Left ventricle myocardium inferior (tissue), 1 donor: ENCODE measurements at places on chromosomes 16 and 17.

GRCh38 chr16:70432723-70433457 lies 6.0 kb downstream of the ST3GAL2 start:
- no peak for DNase-seq

DNA sequence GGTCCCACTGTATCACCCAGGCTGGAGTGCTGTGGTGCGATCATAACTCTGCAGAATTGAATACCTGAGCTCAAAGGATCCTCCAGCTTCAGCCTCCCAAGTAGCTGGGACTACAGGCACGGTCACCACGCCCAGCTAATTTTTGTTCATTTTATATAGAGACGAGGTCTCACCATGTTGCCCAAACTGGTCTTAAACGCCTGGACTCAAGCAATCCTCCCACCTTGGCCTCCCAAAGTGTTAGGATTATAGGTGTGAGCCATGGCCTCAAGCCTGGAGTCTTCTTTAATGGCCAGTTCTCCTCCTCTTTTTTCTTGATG lies 484 bp downstream of the CD300LB start:
- DNase-seq: no peak

GRCh38 chr17:8004899-8005298 lies 2.5 kb downstream of the GUCY2D start:
- no peak for DNase-seq

- no peak for DNase-seq
These were observed 137.8 kb downstream of the ENGASE start for GRCh38 chr17:79212149-79213087.

DNA sequence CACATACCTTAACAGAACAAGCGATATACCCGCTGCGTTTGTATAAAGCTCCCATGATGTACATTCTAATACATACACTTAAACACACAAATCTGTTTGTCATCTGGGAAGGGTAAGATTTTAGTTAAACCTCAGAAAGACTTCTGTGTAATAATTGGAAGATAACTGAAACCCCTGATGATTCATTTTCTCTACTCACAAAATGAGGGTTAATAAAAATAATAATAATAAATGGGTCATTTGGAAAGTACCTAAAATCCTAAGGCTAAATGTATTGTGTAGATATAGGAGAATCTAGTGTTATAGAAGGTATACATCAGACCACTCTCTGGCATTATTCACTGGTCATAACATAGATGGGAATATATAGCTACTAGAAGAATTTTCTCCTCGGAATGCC lies 64.7 kb upstream of the SOX9 start:
- no peak for DNase-seq

- no peak for DNase-seq
These were observed 11.3 kb upstream of the TSPOAP1 start for GRCh38 chr17:58339755-58340404.

DNA sequence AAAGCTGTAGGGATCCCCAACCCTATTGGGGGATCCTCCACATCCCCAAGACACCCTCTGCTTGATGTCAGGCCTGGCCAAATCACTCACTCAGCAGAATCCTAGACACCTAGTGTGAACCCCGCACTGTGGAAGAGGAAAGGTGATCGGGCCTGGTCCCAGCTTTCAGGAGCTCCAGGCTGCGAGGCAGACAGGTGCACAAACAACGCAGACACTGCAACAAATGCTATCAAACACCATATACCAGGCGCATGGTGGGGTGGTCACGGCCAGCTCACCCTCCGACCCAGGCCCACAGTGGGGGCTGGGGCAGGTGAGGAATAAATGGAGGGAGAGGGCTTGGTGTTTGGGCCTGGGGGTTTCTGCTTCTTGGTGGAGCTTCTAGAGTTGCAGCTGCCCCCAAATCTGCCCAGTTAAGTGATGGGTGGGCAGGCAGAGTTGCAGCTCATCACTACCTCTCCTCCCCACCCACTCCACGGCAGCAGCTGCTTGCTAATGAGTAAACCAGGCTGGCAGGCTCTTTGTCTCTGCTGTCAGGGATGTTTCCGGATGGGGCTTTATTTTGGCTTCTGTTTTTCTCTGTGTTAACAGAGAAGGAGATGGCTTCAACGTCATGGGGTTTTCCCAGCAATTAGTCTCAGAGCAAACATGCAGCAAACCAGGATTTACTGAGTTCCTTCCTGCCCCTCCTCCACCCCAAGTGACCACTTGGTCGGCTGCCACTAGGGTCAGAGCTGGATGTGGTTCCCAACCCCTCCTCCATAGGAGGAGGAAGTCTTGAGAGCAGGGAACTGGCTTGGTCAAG lies 46.6 kb downstream of the PECAM1 start:
- peak; percentile 80 for DNase-seq

GRCh38 chr17:35931794-35932425 lies 1.3 kb upstream of the RDM1 start:
- DNase-seq: no peak

GRCh38 chr16:10990378-10990777 lies 46.0 kb downstream of the CLEC16A start:
- no peak for DNase-seq

DNA sequence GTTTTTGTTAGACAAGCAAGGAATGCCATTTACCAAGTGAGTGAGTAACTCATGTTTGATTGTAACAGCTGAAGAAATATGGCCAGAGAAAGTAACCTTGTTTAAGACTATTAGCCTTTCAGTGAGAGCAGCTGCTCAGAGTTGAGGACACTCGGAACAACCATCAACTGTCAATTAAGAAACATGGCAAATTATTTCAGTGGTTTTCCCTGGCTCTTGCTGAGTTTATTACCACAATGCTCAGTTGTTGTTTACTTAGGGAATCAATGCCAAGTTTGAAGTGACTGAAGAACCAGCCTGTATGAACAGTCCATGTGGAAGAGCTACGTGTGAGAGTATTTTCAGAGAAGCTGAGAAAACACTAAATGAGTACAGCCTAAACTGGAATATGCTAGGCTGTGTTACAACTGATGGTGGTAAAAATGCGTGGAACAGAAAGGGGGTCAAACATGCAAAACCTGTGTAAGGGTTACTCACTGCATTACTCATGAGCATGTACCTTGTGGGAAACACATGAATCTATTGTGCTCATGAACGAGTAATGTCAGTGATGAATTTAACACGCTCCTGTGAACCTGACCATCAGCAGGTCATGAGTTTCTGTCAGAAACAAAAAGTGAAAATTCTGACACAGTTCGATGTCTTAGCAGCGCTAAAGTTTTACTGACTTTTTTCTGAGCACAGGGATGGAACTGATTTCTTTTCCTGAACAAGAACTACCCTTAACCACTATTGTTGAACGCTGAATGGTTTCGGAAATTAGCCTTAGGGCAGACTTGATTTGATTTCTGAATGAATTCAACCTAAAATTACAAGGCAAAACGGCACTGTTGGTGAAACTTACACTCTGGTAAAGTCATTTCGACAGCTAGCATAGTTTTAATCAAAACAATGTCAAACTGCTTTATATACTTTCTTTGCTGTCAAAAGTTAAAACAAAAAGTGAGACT lies 33.5 kb downstream of the GNA13 start:
- no peak for DNase-seq

- no peak for DNase-seq
These were observed 74.6 kb downstream of the SYCE1L start for GRCh38 chr16:77273815-77274214.

DNA sequence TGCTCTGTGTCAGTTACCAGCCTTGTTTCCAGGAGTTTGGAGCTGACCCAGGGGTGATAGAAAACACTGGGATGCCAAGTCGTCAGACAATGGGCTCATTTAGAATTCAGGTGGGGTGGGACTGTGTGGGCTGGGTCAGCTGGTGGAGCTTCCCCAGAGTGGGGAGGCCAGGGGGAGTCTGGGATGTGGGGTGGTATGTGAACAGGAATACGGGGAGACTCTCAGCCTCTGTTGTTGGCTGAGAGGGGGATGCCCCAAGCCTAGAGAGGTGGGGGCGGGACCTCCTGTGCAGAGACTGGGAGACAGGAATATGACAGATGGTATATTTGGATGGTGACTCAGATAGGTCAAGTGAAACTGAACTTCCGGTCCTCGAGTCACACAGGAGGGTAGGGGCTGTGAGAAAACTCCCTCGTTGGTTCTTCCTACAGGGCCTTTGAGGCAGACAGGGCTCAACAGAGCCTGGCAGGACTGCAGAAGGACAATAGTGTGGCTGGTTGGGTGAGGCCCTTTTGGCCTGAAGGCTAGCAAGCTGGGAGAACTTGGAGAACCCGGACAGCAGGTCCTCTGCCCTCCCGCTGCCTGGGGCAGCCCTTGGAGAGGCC lies 23.7 kb downstream of the CDH1 start:
- DNase-seq: no peak

DNA sequence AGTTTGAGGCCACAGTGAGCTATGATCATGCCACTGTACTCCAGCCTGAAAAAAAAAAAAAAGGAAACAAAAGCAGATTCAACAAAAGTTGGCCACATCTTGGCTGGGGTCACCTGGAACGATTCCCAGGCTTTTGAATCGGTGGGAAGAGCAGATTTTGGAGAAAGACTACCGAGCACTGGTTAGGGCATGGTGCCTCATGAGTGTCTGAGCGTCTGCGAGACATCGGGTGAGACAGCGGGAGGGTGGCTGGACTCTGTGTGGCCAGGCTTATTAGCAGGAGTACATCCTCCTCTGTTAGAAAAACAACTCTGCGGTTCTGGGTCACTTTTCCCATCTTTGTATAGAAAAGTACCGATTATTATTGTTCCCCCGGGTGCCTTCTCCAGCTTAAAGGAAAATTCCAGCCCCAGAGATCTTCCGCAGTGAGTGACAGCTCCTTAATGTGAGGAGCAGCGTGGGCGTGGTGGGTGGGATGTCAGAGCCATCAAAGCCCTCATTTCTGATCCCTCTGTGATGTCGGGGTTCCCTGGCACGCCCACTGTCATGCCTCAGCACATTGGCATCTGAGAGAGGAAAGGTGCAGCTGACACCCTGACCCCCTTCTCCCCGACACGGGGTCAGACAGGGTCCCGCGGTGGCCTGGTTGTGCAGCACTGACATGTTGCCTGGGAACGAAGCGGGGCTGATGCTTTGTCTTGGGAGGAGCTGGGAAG lies 6.9 kb downstream of the RGS9 start:
- no peak for DNase-seq

- no peak for DNase-seq
These were observed 156.3 kb upstream of the IRX3 start for GRCh38 chr16:54442864-54443263.

- no peak for DNase-seq
These were observed 467.7 kb downstream of the CDH11 start for GRCh38 chr16:64654178-64654577.

GRCh38 chr16:88499292-88499691 lies 46.2 kb downstream of the ZFPM1 start:
- no peak for DNase-seq

- no peak for DNase-seq
These were observed 36.5 kb downstream of the CYTH1 start for GRCh38 chr17:78745407-78746088.

GRCh38 chr16:55508941-55509931 lies at the start of gene LPCAT2:
Gene LPCAT2 (plus strand): TSS chr16:55509072. CDS start chr16:55509182, 110 bp downstream.
- peak; percentile 90 for DNase-seq

- DNase-seq: no peak
These were observed 13.9 kb downstream of the GNGT2 start for GRCh38 chr17:49196520-49196919.

DNA sequence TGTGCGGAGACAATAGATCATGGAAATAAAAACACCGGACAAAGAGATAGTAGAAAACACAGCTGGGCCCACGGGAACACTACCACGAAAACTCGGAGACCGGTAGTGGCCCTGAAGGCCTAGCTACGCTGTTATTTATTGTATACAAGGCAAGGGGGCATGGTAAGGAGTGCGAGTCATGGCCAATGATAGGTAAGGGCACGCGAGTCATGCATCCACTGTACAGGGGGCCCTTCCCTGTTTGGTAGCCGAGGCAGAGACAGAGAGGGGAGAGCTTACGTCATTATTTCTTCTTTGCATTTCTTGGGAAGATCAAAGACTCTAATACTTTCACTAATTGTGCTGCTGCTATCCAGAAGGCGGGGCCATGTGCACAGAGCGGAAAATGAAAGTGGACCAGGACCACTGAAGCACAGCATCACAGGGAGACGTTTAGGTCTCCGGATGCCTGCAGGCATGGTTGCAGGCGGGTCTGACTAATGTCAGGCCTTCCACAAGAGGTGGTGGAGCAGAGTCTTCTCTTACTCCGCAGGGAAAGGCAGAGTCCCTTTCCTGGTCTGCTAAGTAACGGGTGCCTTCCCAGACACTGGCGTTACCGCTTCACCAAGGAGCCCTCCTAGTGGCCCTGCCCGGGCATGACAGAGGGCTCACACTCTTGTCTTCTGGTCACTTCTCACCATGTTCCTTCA lies 74.4 kb upstream of the ARL4D start:
- DNase-seq: no peak

DNA sequence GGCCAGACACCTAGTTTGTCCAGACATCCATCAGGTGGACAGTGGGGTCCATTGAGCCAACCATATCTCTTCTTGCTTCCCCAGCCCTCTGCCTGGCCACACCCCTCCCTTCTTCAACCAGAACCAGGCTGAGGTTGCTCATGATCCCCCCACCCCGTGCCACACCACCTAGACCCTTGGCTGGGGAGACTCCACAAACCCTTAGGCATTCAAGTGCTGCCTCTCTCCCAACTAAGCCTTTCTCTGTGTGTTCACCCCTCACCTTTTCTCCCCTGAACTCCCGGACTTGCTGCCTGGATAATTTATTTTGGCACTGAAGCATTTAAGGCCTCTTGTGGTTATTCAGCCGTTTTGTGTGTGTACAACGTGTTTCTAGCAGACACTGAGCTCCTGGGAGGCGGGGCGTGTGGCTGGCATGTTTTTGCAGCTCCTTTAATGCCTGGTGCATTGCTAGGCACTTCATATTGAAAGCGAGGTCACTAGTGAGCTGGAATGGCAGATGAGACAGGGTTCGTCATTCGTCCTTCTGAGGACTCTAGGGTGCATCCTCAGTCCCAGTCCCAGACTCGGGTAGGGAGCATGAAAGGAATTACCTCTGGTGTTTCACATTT lies 28.7 kb downstream of the CACNA1G start:
- no peak for DNase-seq

GRCh38 chr16:67016681-67017420 lies 12.1 kb upstream of the CBFB start:
- DNase-seq: no peak

DNA sequence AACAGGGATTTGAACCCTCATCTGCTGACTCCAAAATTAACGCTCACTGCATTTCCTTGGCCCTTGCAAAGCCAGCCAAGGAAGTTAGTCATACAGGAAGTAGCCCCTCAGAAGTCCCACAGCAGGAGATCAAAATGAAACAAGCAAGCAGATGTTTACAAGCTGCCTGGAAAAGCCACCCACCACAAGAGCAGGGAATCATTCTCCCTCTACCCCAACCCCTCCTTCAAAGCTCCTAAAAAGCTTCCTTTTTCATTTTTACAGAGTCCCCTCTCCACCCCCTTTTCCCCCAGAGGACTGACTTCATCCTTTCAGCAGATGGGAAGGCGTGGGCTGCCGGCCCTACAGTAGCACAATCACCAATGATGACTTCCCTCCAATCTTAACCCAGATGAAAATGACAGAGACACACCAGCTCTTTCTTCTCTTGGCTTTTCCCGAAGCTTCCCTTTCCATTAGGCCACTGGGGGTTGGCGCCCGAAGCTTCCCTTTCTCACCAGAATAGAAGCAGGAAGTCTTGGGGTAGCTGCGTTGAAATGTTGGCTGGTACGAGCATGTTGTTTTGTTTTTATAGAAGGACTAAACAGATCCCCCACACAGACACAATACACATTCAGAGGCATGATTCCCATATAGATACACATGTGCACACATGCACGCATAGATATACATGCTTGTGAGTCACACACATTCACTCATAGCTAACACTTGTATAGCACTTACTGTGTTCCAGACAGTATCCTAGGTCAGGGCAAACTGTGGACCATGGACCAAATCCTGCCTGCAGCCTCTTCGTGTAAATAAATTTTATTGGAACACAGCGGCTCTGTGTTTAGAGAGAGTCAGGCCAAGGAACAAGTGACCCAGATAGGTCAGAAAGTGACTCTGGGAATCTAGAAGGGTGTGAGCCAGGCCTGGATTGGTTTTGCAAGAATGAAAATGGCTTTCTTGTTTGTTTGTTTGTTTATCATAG lies 17.4 kb downstream of the ITPRIPL2 start:
- peak; percentile 54 for DNase-seq
